ENCODE measurements at places on chromosomes 7 and 10. TPM values are rescaled to one million over a fixed set of nuclear protein-coding genes. Genes with fewer than 3 reads are reported as not detected.

The STOX1 gene
- total RNA-seq, result 0.36 TPM

- DNase-seq, result no peak
Measured at GRCh38 chr7:95908499-95908898, 136.1 kb downstream of the DYNC1I1 start.

DNA sequence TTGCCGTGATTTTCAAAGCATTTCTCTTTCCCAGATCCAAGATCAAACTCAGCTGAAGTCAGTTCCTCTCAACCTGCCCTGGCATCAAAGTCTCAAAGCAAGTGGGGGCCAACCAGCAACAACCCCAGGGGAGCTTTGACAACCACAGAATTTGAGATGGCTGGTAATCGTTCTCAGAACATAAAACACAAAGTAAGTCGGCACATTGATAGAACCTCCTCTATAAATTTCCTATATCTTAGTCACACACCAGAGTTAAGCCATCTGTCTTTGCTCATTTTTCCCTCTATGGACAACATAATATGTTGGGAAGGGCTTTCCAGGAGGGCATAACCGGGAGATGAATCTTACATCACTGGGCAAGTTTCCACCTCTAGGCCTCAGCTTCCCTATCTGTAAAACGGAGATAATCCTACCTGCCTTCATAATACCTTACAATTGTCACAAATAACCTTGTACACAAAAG, 1.2 kb upstream of the DNAJC9 start:
- DNase-seq, result no peak

- DNase-seq, result no peak
Measured at GRCh38 chr7:4190010-4190981, 491.8 kb upstream of the FOXK1 start.

DNA sequence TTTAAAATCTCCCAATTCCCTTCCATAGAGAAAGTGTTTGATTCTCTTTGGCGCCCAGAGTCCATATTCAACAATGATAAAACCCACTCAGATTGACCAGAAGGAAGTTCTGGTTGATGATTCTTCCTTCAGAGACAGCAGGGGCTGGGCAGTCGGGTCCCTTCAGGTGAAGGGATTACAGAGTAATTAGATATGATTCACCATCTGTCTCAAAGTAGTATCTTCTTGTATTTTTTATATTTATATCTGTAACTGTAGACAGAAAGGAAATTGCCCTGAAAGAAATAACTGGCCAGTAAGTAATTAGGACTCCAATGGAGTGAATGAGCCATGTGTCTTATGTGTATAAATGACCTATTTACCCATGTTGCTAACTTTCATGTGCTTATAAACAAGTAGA, 156.0 kb downstream of the PLCE1 start:
- no peak for DNase-seq

GRCh38 chr10:2279711-2280110, 542.4 kb upstream of the ADARB2 start:
- no peak for DNase-seq
